ENCODE measurements at places on chromosomes 11 and 22. TPM values are rescaled to one million over a fixed set of nuclear protein-coding genes. Genes with fewer than 3 reads are reported as not detected.

GPR83 gene
- not detected for total RNA-seq

- no peaks in the 10 kb centered on the region for H3K36me3 ChIP-seq
- H3K27me3 ChIP-seq: no peaks in the 10 kb centered on the region
- no peaks in the 10 kb centered on the region for H3K4me1 ChIP-seq
- no peak overlapping the region for H3K4me3 ChIP-seq
These were observed 19.6 kb upstream of the CADM1 start for GRCh38 chr11:115523727-115524399.

ARFIP2 gene
- total RNA-seq: 14.0 TPM

DNA sequence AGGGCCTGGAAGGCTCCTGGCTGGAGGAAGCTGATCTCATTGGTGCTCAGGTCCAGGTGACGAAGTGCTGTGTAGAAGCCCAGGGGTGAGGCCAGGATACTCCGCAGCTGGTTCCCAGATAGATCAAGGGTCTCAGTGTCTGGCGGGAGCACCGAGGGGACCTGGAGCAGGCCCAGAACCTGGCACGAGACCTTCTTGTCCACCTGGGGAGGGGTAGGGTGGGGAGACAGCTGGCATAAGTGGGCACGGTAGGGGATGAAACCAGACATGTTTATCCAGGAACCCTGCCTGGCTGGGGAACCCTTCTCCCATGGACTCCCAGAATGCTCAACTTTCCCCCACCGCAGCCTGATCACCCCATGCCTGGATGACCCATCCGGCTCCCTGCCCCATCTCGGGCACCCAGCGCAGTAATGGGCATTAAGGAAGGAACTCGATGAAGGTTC lies 9.2 kb downstream of the LRRC32 start:
- H3K27me3 ChIP-seq: no peaks in the 10 kb centered on the region
- peaks cover 4% of the 10 kb centered on the region for H3K4me1 ChIP-seq
- DNase-seq: no peak
- no peak overlapping the region for H3K4me3 ChIP-seq
- H3K27ac ChIP-seq: no peak overlapping the region
- no peaks in the 10 kb centered on the region for H3K36me3 ChIP-seq

GRCh38 chr22:39241794-39242594 lies 2.8 kb downstream of the PDGFB start:
- H3K4me3 ChIP-seq: no peak overlapping the region
- H3K27ac ChIP-seq: no peak overlapping the region
- DNase-seq: no peak
- no peaks in the 10 kb centered on the region for H3K36me3 ChIP-seq
- peaks cover 35% of the 10 kb centered on the region for H3K27me3 ChIP-seq

PANX2 gene
- 0.13 TPM for total RNA-seq

CCDC87 gene
- total RNA-seq: not detected

GRCh38 chr11:57639321-57640067 lies 10.2 kb downstream of the YPEL4 start:
- peak overlapping the region; percentile 100 for H3K27ac ChIP-seq
- peaks cover 44% of the 10 kb centered on the region for H3K36me3 ChIP-seq
- H3K4me3 ChIP-seq: peak overlapping the region; percentile 96
- DNase-seq: peak; percentile 45
- peaks cover 18% of the 10 kb centered on the region for H3K4me1 ChIP-seq

DNA sequence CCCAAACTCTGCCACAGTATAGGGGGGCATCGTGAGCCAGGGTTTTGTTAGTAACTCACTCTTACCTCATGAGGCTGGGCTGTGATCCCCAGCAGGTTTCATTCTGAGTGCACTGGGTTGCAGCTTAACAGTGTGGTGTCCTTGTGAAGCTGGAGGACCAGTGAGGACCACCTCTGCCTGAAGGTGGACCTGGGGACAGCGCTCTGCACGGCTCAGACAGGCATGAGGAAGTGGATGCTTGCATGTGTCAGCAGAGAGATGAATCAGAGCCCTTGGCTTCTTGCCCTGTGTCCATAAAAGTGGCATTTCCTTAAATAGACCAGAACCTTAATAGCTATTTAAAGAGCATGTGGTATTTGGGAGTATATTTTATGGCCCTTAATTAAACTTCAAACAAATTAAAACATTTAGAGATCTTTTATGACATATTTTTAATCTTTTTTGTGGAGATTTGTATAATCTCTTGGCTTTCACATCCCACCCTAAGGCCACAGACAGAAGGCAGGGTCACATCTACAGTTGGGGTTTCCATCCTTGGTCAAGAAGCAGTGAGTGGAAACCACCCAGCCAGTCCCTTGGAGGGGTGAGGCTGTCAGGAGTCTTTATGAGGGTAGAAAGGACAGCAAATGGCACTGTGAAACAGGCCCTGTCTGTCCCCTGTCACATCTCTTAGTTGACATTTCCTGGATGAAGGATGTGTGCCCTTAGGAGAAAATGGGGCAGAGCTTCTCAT lies 24.8 kb upstream of the ADORA2A start:
- H3K36me3 ChIP-seq: peaks cover 54% of the 10 kb centered on the region
- no peaks in the 10 kb centered on the region for H3K27me3 ChIP-seq
- DNase-seq: peak; percentile 89

DNA sequence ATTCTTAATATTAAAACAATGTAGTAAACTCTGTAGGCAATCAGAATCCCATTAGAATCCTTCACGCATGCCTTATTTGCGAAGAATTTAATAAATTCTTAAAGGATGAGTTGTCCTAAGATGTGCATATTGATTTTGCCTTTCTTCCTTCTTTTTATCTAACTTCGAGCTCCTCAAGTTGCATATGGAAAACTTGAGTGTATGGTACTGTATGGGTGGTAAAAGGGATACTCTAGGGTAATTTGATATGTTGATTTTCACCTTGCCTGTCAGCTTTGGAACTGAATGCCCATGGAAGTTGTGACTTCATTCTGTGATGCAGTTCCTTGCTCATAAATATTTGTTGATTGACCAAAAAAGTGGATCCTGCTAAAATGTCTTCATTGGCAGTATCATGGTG lies 193.8 kb downstream of the DDX10 start:
- H3K27ac ChIP-seq: no peak overlapping the region
- H3K27me3 ChIP-seq: no peaks in the 10 kb centered on the region
- H3K36me3 ChIP-seq: no peaks in the 10 kb centered on the region
- DNase-seq: no peak
- H3K4me1 ChIP-seq: peaks cover 6% of the 10 kb centered on the region
- H3K4me3 ChIP-seq: no peak overlapping the region

TNNI2 gene
- not detected for total RNA-seq

GRCh38 chr11:68843052-68843561 lies 1.4 kb upstream of the CPT1A start:
- peaks cover 31% of the 10 kb centered on the region for H3K4me1 ChIP-seq
- H3K36me3 ChIP-seq: 0 out of 2 replicates have a peak, but pooled peaks cover 4% of the 10 kb centered on the region
- DNase-seq: no peak
- H3K27ac ChIP-seq: no peak overlapping the region
- no peaks in the 10 kb centered on the region for H3K27me3 ChIP-seq

DSCAML1 gene
- total RNA-seq: not detected

DNA sequence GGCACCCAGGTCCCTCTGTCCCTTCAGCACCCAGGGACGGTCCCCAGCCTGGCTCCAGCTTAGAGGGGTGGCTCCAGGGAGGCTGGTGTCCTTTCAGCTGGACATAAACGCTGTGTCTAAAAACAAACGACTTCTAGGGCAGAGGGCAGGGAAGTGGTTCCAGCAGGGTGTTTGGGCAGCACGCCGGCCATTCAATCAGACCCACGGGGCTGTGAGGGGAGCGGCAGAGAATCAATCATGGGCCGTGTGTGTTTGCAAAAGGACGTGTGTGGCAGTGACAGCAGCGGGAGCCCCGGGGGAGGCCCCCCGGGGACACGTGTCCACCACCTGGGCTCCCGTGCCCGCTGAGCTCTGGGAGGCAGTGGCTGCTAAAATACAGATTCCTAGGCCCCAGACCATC lies 127.7 kb downstream of the MN1 start:
- peaks cover 36% of the 10 kb centered on the region for H3K4me1 ChIP-seq
- no peaks in the 10 kb centered on the region for H3K27me3 ChIP-seq
- no peak for DNase-seq

BLID gene
- total RNA-seq: not detected

- H3K4me1 ChIP-seq: peaks cover 15% of the 10 kb centered on the region
- H3K27me3 ChIP-seq: no peaks in the 10 kb centered on the region
- peak overlapping the region; percentile 77 for H3K27ac ChIP-seq
- no peaks in the 10 kb centered on the region for H3K36me3 ChIP-seq
- no peak overlapping the region for H3K4me3 ChIP-seq
These were observed 110.1 kb downstream of the NOX4 start for GRCh38 chr11:89381094-89381493.

CHST1 gene
- not detected for total RNA-seq

GRCh38 chr22:32661737-32662586 lies 139.5 kb upstream of the TIMP3 start:
- peaks cover 31% of the 10 kb centered on the region for H3K4me1 ChIP-seq
- no peaks in the 10 kb centered on the region for H3K36me3 ChIP-seq
- no peaks in the 10 kb centered on the region for H3K27me3 ChIP-seq
- H3K27ac ChIP-seq: no peak overlapping the region

DNA sequence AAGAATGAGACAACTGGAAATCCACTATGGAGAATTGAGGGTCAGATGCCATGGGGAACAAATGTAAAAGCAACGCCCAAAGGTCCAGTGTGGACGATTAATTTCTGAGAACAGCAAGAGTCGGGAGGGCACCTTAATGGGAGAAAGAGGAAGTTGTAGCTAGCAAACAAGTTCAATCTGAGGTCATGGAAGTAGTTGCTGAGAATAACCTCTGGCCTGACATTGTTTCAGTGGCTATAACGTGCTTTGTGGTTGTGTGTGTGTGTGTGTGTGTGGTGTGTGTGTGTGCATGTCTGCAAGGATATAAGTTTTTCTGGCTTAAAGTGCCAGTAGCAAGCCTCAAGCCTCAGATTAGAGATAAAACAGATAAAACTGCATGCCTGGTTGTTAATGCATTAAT lies 1630.1 kb upstream of the TENM4 start:
- H3K27ac ChIP-seq: no peak overlapping the region
- DNase-seq: no peak
- H3K4me3 ChIP-seq: no peak overlapping the region
- H3K36me3 ChIP-seq: no peaks in the 10 kb centered on the region

DNA sequence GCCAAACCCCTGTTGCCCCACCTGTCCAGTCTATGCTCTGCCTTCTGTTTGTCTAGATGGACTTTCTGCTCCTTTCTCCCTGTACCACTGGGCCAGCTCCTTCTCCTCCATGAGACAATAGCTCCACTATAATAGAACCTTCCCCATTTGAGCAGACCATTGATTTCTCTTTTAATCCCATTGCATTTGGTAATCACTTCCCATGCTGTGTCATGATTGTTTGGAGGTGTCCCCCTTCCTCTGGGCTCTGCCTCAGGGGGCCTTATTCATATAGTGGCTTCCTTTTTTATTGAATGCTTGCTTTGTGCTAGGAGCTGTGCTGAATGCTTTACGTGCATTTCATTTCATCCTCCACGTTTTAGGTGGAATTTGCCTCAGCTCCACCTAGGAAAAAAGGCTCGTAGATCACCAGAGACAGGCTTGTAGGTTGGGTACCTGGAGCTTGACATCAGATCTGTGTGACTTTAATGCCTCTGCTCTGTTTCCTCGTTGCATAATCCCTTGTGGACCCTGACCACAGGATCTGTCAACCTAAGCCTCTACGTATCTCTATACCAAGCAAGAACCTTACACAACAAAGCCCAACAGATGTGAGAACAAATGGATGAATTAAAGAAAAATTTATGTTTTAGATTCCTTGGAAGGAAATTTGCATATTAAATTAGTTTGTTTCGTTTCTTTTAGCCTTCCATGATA lies 106.2 kb upstream of the RASSF10 start:
- no peak for DNase-seq
- peaks cover 38% of the 10 kb centered on the region for H3K36me3 ChIP-seq
- no peak overlapping the region for H3K4me3 ChIP-seq
- peaks cover 42% of the 10 kb centered on the region for H3K4me1 ChIP-seq
- H3K27me3 ChIP-seq: no peaks in the 10 kb centered on the region

SCUBE2 gene
- not detected for total RNA-seq

DNA sequence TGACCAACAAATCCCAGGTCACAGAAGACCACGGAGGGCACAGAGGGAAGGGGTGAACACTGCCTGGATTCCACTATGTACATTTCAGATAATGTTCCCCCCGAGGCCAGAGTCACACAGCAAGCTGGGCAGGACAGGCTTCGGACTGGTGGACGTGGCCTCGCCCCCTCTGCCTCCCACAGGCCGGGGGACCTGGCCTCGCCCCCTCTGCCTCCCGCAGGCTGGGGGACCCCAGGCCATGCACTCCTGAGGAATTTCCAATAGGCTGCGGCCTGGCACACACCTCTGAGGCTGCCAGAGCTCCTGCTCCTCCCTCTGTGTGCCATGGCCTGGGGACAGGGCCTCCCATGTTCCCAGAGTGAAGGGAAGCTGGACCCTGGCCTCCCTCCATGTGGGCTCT lies 1352.8 kb downstream of the BRD1 start:
- H3K4me1 ChIP-seq: peaks cover 14% of the 10 kb centered on the region
- H3K36me3 ChIP-seq: no peaks in the 10 kb centered on the region
- H3K27ac ChIP-seq: peak overlapping the region; percentile 75
- H3K4me3 ChIP-seq: no peak overlapping the region

GRCh38 chr11:66082946-66083698 lies 13.1 kb downstream of the PACS1 start:
- H3K4me1 ChIP-seq: peaks cover 57% of the 10 kb centered on the region
- H3K4me3 ChIP-seq: no peak overlapping the region
- H3K36me3 ChIP-seq: peaks cover 21% of the 10 kb centered on the region
- no peak overlapping the region for H3K27ac ChIP-seq

BAD gene
- 154 TPM for total RNA-seq

NDUFS3 gene
- 123 TPM for total RNA-seq

OR52N1 gene
- not detected for total RNA-seq

DNA sequence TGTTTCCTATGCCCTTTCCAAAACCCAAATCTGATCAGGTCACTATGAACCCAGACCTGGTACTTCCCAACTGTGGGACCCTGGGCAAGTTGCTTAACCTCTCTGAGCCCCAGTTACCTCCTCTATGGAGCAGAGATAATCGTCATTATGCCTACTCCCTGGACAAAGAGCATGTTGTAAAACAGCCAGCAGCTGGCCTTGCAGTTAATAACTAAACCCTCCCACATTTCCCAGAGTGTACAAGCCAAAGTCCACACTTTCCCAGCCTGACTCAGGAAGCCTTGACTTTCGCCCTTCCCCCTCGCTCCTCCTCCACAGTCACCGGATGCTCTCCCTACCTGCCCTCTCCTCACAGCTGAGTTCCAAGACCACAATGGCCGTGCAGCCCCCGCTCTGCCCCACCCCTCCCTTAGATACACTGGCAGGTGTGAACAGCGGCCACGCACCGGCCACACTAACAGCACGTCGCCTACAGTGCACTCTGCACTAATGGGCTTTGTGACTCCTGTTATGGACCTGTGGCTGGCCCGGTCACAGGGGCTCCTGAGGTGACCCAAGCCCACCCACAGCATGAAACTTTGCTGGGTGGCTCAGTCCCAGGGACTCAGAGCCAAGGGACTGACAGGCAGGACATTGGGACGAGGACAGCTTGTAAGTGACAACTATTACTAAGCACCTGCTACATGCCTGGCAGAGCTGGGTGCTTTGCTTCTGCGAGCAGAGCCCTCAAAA lies 15.6 kb upstream of the MFNG start:
- H3K36me3 ChIP-seq: peaks cover 71% of the 10 kb centered on the region
- no peak overlapping the region for H3K27ac ChIP-seq
- no peaks in the 10 kb centered on the region for H3K27me3 ChIP-seq
- H3K4me1 ChIP-seq: peaks cover 16% of the 10 kb centered on the region
- H3K4me3 ChIP-seq: no peak overlapping the region
- no peak for DNase-seq

All from SJSA1 (cell line).